ENCODE measurements at places on chromosomes 1 and 21.

DNA sequence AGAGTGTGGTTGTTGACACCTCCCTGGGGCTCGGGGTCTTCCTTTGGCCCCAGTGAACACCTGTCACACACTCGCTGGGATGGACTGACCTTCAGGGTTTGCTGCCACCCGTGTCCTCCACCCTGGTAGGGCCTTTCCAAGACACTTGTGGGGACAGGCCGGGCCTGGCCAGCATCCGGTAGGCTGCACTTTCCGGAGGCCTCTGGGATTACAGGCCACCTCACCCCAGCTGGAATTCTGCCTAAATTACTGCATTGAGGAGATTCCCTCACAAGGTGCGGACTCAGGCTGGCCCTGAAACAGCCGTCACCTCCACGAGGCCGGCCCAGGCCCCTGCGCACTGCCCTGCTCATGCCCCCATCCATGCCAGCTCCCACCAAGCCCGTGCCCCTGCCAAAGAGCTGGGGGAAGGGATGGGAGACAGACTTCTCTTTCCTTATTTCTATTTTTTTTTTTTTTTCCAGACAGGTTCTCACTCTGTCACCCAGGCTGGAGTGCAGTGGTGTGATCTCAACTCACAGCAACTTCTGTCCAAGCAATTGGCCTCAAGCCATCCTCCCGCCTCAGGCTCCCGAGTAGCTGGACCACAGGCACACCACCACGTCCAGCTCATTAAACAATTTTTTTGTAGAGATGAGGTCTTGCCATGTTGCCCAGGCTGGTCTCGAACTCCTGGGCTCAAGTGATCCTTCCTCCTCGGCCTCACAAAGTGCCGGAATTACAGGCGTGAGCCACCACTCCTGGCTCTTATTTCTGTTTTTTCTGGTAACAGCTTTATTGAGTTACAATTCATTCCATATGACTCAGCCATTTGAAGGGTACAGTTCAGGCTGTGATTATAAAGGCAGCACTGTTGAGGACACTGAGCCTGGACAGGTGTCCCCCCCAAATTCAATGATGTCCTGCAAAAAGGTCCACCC, 11.3 kb downstream of the CSTB start:
- DNase-seq: no peak

- no peak for DNase-seq
Measured at GRCh38 chr1:172245788-172246187, 174.7 kb upstream of the C1orf105 start.

- no peak for DNase-seq
Measured at GRCh38 chr21:37564924-37565529, 198.5 kb downstream of the DYRK1A start.

DNA sequence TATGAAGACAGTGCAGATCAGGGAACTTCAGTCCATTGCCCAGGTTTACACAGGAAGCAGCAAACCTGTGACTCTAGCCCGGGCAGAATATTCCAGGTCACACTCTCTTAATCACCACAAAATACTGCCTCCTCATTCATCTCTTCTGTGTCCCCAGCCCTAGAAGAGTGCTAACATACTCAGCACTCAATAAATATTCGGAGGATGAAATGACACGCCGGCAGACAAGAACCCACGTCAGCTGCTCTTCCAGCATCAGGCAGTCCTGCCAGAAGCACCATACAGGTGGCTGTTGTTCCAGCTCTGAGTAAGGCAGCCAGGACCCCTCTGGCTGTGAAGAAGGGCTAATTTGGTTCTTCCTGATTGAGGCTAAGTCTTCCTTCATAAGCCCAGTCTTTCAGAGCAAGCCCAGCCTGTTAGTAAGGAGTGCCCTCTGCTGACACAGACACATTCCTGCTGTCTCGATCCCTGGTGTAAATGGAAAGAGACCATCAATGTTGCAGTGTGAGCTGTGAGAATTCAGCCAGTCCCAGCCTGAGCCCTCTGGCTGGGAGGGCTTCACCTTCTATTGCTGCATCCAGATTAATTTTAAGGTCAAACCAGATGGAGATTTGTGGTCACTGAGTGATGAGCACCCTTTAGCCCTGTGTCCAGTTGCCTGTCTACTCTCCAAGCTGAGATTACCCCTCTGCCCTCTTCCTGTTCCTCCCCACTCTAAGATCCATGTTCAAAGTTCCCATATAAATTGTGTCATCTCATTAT, 45.0 kb upstream of the KIRREL1 start:
- DNase-seq: peak; percentile 38

- DNase-seq: no peak
Measured at GRCh38 chr1:55051621-55052020, 12.3 kb downstream of the PCSK9 start.

GRCh38 chr1:6672558-6672957, 29.1 kb downstream of the DNAJC11 start:
- no peak for DNase-seq

GRCh38 chr1:177789956-177790355, 179.9 kb downstream of the SEC16B start:
- DNase-seq: no peak

GRCh38 chr1:97770376-97770775, 150.5 kb downstream of the DPYD start:
- DNase-seq: no peak

GRCh38 chr1:182968151-182968741, 15.3 kb upstream of the SHCBP1L start:
- DNase-seq: no peak

DNA sequence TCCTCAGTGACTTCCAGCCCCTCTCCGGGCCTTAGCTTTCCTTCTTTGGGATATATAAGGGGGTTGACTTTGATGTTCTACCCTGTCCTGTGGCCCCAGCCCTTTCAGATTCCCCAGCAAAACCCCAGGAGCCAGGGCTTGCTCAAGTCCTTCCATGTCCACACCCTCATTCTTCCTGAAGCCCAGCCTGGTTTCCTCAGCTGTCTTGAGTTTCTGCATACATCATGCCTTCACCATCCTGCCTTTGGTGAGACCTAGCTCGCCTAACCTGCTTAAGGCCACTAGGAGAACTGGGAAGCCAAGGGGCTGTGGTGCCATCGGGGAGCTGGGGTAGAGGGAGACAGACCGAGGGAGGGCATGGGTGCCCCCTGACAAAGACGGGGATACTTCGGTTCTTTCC, 17.2 kb upstream of the PEF1 start:
- no peak for DNase-seq

DNA sequence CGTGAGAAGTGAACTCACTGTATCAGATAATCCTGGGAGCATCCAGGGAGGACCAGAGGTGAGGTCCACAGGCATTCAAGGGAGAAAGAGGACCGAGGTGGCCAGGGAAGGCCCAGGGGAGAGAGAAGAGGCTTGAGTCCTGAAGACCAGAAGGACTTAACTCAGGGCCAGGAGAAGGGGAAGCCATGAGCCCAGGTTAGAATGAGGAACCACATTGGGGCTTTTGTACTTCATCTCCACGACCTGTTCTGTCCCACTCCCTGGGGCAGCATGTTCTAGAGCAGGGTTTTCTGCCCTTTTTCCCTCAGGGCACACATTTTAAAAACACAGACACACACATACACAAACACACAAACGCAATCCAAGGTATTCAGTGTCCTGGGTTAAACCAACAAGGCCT, 8.4 kb downstream of the LGR6 start:
- no peak for DNase-seq

DNA sequence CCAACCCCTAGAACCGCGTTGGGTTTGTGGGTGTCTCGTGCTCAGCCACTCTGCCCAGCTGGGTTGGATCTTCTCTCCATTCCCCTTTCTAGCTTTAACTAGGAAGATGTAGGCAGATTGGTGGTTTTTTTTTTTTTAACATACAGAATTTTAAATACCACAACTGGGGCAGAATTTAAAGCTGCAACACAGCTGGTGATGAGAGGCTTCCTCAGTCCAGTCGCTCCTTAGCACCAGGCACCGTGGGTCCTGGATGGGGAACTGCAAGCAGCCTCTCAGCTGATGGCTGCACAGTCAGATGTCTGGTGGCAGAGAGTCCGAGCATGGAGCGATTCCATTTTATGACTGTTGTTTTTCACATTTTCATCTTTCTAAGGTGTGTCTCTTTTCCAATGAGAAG, 18.7 kb downstream of the TFF3 start:
- DNase-seq: no peak

GRCh38 chr21:33308586-33309490, 15.9 kb upstream of the IFNAR1 start:
- DNase-seq: no peak

- no peak for DNase-seq
Measured at GRCh38 chr1:77313491-77313890, 31.7 kb downstream of the AK5 start.

DNA sequence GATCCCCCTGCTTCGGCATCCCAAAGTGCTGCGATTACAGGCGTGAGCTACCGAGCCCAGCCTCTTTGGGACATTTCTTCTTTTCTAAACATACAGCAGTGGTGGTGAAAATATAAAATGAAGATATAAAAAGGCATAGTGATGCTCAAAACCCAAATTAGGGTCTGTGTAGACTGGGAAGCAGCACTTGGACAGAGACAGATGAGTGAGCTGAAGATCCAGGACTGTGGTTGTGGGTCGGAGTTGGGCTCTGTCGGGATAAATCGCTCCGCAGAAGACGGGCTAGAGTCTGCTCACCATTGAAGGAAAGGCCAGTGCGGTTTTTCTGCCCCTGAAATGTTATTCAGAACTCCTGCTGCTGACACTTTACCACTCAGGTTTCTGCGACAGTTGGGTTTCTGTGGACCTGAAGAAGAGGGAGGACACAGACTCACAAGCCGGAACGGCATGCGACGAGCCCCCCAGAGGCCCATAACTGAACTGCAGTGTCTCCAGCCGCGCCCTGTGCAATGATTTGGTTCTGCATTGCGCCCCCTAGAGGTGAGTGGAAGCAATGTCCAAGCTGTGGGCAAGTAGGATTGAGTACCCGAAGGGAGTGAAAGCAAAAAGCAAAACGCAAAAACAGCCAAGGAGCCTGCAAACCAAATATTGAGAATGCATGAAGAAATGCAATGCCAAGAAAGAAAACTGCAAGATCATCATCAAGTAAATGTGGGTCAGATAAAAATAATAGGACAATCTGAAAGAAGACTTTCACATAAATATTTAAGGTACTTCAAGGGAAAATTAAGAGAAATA, 66.6 kb downstream of the GABPA start:
- DNase-seq: peak; percentile 87

- DNase-seq: no peak
Measured at GRCh38 chr1:184928394-184928793, 45.9 kb downstream of the NIBAN1 start.

DNA sequence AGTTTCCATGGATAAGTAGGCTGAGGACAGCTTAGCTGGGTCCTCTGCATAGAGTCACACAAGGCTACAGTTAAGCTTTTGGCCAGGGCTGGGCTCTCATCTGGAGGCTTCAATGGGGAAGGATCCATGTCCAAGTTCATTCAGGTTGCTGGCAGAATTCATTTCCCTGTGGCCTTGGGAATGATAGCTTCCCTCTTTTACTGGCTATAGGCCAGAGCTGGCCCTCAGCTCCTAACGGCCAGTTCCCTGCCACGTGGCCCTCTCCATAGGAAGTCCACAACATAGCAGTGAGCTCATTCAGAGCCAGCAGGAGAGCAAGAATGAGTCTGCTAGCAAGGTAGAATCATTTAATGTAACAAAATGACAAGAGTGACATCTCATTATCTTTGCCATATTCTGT, 15.1 kb upstream of the PODN start:
- no peak for DNase-seq

- DNase-seq: no peak
Measured at GRCh38 chr1:47875831-47876586, 121.2 kb downstream of the TRABD2B start.

DNA sequence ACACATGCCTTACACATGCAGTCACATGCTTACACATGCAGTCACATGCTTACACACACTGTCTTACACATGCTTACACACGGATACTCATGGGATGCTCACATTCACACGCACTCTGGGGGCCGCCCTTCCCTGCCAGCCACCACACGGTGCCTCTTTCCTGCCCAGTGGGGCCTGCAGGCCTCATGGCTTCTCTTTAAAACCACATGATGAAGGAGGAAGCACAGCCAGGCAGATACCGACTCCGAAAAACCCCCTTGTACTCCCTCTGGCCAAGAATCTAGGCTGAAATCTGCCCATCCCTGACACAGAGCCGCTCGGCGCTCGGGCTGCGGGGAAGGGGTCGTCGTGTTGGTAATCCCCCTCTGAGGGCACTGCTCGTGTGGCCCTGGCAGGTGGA, 113.0 kb downstream of the PRDM16 start:
- DNase-seq: no peak

DNA sequence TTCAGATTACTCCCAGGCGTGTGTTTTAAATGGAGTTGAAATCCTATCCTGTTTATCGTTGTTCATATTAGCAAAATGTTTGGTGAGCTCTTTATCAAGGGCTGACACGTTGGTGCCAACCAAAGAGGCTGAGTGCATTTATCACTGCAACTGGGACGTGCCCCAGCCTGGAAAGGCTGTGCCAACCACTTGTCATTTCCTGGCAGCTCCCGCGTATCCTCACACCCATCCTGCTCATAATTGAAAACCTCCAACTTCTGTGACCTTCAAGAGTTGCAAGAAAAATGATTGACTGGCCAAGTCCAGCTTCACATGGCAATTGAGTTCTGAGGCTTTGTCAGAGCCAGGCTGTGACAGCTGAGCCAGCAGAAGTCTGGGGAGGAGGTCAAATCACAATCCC, 43.7 kb upstream of the KCNA3 start:
- no peak for DNase-seq

GRCh38 chr1:39720094-39720999, 18.3 kb upstream of the PPIE start:
- peak; percentile 66 for DNase-seq

- no peak for DNase-seq
Measured at GRCh38 chr1:235758931-235759330, 107.8 kb downstream of the LYST start.

- no peak for DNase-seq
Measured at GRCh38 chr1:242847390-242847993, 323.0 kb upstream of the PLD5 start.

DNA sequence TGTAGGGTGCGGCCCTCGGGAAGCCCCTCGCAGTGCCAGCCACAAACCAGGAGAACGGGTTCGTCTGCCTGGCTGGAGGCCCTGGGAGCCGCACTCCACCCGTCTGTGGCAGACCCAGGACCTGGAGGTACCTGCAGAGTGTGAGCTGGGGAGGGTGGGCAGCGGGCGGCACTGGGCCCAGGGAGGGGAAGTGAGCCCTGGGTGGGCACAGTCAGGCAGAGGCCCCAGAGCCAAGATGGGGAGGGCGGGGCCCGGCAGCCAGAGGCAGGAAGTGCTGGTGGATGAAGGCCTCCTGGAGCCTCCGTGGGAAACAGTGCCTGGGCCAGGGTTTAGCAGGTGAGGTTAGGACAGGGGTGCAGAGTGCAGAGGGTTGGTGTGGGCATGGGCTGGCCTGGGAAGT, 4.0 kb upstream of the PEX10 start:
- DNase-seq: no peak

DNA sequence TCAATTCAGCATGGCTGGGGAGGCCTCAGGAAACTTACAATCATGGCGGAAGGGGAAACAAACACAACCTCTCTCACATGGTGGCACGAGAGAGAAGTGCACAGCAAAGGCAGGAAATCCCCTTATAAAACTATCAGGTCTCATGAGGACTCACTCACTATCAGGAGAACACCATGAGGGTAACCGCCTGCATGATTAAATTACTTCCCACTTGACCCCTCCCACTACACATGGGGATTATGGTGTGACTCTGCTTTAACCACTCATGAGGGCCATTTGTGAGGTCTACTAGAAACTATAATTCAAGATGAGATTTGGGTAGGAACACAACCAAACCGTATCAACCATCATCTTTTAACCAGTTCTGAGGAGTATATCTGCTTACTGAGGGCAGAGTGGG, 387.4 kb upstream of the NFIA start:
- no peak for DNase-seq

- DNase-seq: no peak
Measured at GRCh38 chr1:8127171-8127641, 101.1 kb upstream of the ERRFI1 start.

Data from GM03348 (cell line).